SJCRH30 (cell line): ENCODE measurements at places on chromosomes 3 and 15.

DNA sequence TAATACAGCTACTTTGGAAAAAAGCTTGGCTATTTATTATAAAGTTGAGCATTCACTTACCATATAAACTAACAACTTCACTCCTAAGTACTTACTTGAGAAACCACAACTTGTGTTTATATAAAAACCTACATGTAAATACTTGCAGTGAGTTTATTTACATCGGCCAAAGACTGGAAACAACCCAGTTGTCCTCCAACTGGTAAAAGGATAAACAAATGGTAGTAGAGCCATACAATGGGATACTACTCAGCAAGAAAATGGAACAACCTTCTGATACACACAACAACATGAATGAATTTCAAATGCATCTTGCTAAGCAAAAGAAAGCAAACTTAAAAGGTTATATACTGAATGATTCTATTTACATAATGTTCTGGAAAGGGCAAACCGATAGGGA is 63.7 kb downstream of the SLC7A14 start:
- no peak for DNase-seq

DNA sequence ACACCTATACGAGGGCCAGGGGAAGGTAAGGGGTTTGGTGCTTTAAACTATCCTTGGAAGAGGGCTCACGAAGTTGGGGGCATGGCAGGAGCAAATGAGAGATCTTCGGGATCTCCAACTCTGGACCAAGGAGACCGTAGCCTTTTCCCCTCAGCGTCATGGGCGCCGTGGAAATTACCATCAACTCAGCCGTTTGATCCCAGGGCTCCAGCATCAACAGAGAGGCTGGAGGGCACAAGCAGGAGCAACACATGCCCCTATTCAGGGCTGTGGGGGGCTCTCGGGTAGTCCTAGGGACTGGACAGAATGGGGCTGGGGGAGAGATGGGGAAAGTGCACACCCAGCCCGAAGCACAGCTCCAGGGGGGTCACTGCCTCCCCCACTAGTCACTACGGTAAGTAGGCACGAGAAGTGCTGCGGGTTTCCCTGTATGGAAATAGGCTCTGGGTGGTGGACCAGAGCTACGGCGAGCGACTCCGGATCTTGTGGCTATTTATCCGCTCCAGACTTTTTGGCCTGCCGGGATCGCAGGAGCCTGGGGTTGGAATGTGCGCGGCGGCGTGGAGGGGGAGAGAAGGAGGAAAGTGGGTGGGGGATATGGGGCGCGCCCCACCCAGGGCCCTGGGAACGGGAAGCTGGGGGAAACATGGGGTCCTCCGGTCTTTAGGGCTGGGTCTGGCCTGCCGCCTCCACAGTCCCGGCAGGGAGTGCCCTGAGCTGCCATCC is 539 bp upstream of the LAMB2 start:
- DNase-seq, result peak; percentile 86

- DNase-seq, result no peak
Measured at GRCh38 chr3:82942041-82942440, 1180.6 kb upstream of the GBE1 start.

DNA sequence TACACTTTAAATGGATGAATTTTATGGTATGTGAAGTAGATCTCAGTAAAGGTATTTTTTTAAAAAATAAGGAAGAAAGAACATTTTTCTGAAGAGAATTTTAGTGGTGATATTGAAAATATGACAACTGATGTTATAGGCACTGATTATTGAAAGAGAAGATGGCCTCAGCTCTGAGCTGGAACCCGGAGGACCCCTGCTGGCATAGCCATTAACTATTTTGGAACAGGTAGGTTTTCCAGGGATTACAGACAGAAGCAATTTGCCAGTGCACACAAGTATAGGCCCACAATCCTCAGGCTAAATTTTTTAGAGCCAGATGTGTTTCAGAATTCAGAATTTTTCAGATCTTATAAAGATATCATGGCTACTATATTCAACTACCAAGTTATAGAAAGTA is 315.9 kb upstream of the GPR149 start:
- no peak for DNase-seq

DNA sequence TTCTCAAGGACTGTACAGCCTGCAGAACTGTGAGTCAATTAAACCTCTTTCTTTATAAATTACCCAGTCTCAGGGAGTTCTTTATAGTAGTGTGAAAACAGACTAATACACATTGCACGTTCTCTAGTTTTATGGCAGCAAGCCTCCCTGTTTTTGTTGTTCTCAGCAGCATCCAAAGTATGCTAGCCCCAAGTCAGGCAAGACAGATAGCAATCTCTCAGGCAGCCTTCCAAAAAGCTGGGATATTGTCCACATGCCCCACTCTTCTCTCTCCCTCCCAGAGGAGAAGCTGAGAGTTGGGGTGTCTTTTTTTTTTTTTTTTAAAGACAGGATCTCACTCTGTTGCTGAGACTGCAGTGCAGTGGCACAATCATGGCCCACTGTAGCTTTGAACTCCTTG is 130.6 kb downstream of the ISL2 start:
- DNase-seq, result no peak

- DNase-seq, result peak; percentile 36
Measured at GRCh38 chr3:169694117-169694516, 30.6 kb upstream of the MECOM start.

DNA sequence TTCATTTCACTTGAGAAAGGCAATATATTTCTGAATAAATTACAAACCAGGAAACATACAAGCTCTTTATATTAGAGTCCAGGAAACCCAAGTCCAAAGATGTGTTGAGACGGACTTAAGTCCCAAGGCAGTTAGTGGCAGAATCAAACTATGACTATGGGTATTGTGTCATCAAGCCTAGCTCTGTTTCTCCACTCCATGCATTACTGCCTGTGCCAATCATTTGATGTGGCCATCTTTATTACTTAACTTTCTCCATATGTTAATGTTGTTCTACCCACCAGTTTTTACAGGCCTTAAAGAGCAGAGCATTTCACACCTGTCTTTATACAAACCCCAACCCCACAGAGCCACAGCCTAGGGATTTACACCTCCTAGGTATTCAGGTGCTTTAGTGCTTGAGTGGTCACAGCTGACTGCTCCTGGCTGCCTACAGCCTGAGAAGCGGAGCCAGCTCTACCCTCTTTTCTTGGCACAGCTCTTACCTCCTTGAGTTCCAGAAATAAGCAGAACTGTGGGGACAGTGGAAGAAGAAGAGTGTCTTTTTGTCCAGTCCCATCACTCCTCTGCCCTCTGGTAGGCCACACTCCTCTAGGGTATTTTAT is 92.1 kb downstream of the DTWD1 start:
- DNase-seq, result no peak

GRCh38 chr15:39127925-39128617 is 452.8 kb upstream of the THBS1 start:
- DNase-seq, result peak; percentile 70

DNA sequence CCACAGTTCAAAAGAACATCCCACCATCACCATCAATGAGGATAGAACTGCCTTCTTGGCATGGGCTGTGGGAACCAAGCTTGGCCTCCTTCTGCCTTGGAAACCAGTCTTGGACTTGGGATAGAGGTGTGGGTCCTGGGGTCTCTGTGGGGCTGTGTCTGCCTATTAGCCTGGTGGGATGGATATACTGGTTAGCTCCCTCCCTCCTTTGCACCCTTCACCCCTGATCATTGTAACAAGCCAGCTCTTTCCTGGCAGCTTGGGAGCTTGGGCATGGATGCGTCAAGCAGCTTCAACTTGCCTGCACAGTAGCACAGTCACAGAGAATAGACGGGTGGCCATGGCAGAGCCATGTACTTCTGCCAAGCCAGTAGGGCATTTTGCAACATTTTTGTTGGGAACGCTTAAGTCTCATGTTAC is 65.2 kb downstream of the SMAD6 start:
- no peak for DNase-seq

- DNase-seq, result no peak
Measured at GRCh38 chr3:158451405-158452055, 119.5 kb upstream of the MLF1 start.

DNA sequence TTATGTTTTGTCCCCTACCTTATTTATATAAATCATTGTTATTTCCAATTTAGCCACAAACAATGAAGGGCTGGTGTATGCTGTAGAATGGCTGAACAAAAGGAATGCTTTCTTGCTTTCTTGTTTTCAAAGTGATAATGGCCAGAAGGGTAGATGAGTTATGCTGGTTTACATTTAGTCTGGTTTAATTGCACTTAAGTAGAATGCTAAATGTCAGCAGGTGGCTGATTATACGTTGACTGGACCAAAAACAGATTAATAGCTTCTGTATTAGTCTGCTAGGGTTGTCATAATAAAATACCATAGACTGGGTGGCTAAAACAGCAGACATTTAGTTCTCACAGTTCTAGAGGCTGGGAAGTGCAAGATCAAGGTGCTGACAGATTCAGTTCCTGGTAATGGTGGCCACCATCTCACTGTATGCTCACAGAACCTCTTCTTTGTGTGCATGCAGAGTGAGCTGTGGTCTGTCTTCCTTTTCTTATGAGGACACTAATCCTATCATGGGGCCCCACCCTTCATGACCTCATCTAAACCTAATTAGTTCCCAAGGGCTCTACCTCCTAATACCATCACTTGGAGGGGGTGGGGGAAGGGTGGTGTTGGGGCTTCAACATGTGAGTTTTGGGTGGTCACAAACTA is 17.1 kb upstream of the XIRP1 start:
- DNase-seq, result no peak
